ENCODE measurements at places on chromosomes 3 and 15.

GRCh38 chr3:121835465-121835801 is 424 bp downstream of the EAF2 start:
- H3K27ac ChIP-seq = no peak overlapping the region
- peaks cover 4% of the 10 kb centered on the region for H3K4me1 ChIP-seq
- H3K36me3 ChIP-seq = no peaks in the 10 kb centered on the region
- H3K27me3 ChIP-seq = no peaks in the 10 kb centered on the region
- no peak for DNase-seq
- peak overlapping the region; percentile 81 for H3K4me3 ChIP-seq

DNA sequence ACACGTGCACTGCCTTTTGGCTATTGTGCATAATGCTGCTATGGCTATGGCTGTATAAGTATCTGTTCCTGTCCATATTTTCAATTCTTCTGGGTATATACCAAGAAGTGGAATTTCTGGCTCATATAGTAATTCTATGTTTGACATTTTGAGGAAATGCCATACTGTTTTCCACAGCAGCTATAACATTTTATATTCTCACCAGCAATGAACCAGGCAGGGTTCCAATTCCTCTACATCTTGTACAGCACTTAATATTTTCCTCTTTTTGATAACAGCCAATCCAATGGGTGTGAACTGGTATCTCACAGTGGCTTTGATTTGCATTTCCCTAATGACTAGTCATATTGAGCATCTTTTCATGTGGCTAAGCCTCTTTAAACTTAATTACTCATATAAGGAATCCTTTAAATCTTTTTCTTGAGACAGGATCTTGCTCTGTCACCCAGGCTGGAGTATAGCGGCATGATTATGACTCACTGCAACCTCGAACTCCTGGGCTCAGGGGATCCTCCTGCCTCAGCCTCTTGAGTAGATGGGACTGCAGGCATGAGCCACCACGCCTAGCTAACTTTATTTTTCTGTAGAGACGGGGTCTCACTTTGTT is 38.1 kb upstream of the IGDCC4 start:
- H3K27me3 ChIP-seq = no peaks in the 10 kb centered on the region
- H3K4me1 ChIP-seq = no peaks in the 10 kb centered on the region
- no peak overlapping the region for H3K27ac ChIP-seq
- H3K36me3 ChIP-seq = peaks cover 48% of the 10 kb centered on the region
- H3K4me3 ChIP-seq = no peak overlapping the region

DNA sequence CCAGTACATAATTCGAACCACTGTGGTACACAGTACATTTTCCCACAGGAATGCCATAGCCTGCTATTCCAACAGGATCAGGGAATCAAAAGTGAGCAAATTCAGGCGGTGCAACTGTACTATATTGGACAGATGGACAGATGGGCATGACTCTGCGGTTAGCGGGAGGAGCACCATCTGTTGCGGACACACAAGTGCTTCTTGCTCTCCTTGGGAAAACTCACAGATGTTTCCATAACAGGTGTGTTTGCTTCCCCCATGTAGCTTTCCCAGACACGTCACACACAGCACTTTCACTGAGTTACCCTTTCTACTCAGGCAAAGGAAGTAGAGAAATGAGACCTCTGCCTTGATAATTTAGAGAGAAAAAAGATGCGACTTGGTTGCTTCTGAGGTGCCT is 325.1 kb upstream of the THBS1 start:
- no peak overlapping the region for H3K4me3 ChIP-seq
- H3K27ac ChIP-seq = no peak overlapping the region
- H3K4me1 ChIP-seq = peaks cover 14% of the 10 kb centered on the region
- no peaks in the 10 kb centered on the region for H3K27me3 ChIP-seq

DNA sequence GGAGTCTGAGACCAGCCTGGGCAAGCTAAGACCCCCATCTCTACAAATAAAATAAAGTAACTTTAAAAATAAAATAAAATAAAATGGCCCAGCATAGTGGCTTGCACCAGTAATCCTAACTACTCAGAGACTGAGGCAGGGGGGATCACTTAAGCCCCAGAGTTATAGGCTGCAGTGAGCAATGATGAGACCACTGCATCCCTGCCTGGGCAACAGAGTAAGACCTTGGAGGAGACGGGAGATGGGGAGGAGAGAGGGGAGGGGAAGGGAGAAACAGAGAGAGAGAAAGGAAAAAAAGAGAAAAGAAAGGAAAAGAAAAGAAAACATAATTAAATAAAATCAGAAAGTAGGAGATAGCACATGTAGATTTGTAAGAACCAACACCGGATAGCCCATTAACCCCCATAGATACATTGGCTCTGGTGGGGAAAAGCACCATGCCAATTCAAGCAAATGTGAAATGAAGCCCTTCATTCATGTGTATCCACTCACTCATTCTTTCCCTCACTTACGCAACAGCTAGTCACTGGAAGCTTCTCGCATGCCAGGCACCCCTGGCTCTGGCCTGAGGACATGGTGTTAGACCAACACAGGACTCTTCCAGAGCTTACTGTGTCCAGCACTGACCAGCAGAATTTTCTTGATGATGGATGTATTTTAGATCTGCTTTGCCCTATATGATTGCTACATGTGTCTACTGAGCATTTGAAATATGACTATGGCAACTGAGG is 183.2 kb downstream of the MAGI1 start:
- no peaks in the 10 kb centered on the region for H3K36me3 ChIP-seq
- no peak for DNase-seq
- no peaks in the 10 kb centered on the region for H3K27me3 ChIP-seq
- no peak overlapping the region for H3K4me3 ChIP-seq
- peaks cover 4% of the 10 kb centered on the region for H3K4me1 ChIP-seq

GRCh38 chr3:183158113-183158512 is 4.4 kb downstream of the LAMP3 start:
- no peak overlapping the region for H3K27ac ChIP-seq
- H3K36me3 ChIP-seq = no peaks in the 10 kb centered on the region
- H3K27me3 ChIP-seq = peaks cover 37% of the 10 kb centered on the region
- peaks cover 11% of the 10 kb centered on the region for H3K4me1 ChIP-seq
- no peak overlapping the region for H3K4me3 ChIP-seq

DNA sequence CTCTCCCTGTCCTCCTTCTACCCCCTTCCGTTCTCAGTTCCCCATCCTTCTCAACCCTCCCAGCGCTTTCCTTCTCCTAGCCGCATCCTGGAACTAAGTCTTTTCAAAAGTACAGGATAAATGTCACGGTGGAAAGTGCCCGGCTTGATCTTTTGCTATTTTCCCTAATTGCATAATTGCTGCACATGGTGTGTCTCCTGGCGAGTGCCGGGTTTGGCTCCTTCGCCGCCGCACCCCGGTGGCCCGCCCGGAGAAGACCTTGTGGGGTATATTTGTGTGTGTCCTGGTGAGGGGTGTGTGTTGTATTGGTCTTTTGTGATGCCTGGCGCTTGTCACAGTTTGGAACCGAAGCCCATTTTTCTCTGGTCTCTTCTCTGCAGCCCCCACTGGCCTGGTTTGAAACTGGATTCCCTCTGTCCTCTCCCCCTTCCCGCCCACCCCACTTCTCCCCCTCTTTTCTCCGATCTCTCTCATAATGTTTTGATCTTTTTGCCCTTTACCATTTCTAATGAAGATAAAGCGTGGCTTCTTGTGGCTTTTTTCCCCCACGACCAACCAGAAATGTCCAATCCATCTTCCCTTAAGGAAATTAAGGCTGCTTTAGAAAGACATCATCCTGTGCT is 692 bp downstream of the UBE2E2 start:
- no peaks in the 10 kb centered on the region for H3K36me3 ChIP-seq
- no peaks in the 10 kb centered on the region for H3K27me3 ChIP-seq
- H3K27ac ChIP-seq = peak overlapping the region; percentile 72
- H3K4me3 ChIP-seq = peak overlapping the region; percentile 87
- peak; percentile 1 for DNase-seq

Measured in astrocyte (in vitro differentiated cells and primary cell).